ENCODE measurements at places on chromosomes 3 and 15.

DNA sequence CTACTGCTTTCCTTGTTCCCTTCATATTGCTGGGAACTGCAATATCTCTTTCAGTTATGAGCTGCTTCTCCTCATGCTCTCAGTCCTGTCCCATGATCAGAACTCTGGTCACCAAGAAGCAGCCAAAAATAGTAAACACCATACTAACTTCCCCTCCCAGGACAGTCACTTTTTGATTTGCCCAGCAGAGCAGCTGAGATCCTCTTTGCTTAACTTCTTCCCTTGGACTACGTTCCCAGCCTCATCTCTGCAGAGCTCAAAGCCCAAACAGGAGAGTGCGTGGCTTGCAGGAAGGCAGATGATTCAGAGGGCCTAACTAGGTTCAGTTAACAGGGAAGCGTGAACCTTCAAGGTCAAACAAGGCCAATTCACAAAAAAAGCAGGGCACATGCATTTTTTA is 153.2 kb downstream of the CTNNB1 start:
- DNase-seq, result no peak

- no peak for DNase-seq
These were observed 53.0 kb downstream of the GAP43 start for GRCh38 chr3:115676336-115676735.

GRCh38 chr3:76307556-76307955 is 522.2 kb upstream of the ZNF717 start:
- DNase-seq, result no peak

DNA sequence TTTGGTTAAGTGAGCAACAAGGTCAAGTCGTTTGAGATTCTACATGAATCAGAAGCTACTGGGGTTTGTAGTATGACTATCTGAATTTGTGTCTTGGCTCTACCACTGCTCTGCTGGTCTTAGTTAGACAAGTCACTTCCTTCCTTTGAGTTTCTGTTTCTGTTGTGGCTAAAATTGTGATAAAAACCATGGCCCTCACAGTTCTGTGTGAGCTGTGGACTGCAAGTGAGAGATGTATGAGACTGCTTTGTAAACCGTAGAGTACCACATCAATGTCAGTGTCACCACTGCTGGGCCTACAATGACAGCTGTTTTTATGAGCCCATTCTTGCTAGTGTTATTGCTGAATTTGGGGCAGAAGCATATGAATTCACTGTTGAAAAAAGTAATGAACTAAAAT is 32.7 kb downstream of the RARB start:
- DNase-seq, result no peak

DNA sequence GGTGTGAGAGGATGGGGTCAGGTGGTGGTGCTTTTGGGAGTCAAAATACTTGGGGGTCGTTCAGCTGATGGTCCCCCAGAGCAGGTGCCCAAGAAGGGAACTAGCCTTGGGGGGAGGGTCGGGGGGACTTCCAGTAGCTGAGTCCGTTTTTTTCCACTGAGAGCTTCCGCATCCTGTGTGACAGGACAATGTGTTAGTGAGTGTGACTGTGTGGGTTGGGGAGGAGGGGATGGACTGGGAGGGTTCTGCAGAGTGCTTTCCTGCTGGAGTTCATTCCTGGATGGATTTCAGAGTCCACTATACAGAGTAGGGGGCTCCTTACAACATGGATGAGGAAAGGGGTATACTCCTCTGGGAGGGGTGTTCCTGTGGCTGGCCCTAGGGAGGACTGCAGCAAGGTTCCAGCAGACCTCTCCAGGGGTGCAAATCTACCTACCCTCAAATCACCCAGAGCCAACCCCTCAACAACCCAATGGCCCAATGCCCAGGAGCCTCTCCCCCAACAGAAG is 601 bp upstream of the HYAL2 start:
- DNase-seq, result no peak
